HCT116 (cell line): ENCODE measurements at places on chromosomes 16 and 17. TPM values are rescaled to one million over a fixed set of nuclear protein-coding genes. Genes with fewer than 3 reads are reported as not detected.

DNA sequence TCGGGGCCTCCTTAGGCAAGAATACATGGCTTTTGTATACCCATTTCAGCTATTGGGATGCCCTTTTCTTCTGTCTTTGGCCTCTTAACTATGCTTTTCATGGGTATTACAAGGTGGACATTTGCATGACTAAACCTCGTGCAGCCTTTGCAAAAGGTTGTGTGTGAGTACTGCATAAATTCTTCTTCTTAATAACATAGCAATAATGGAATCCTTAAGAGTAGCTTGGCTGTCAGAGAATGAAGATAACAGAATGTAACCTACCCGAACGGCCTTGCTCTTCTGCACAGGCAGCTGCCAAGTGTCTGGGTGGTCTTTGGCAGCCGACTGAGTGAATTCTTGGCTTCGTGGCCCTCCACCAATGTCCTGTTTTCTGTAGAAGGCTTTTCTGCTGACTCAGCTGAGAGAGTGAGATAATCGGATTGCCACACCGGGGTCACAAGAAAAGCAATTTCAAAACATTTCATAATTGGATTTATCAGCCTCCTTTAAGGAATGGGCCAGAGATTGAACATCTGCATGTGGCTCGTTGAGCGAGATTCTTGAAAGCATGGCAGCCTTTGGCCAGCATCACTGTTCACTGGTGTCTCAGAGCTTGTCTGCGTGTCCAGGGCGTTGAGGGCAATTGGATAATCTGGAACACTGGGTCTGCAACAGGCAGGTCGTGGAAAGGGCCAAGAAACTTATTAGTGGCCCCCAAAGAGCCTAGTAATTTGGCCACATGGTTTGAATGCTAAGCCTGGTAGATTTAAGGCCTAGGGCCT is 13.4 kb downstream of the IRF8 start:
- no peak overlapping the region for H3K4me3 ChIP-seq
- H3K27ac ChIP-seq: no peak overlapping the region
- peaks cover 18% of the 10 kb centered on the region; the same call in 1 of the 2 replicates for H3K27me3 ChIP-seq
- no peaks in the 10 kb centered on the region for H3K4me1 ChIP-seq
- no peak for DNase-seq

DNA sequence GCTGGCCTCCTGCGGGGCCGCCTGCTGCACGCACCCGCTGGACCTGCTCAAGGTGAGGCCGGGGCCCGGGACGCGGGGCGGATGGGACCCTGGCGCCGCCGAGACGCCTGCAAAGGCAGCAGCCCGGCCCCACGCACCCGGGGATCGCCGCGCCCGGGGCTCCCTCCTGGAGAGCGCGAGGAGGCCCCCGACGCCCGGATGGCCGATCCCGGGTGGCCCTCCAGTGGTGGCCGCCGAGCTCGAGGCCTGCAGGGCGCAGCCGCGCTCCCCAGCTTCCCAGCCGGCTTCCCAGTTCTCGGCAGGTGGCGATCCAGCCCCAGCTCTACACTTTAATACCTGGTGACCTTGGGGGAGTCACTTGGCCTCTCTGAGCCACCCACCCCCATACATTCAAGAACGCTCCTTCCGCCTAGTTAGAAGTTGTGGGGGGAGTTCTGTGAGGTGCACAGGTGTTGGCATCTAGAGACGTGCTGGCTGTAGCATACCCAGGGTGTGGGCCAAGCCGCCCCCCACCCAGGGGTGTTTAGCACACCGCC is 452 bp downstream of the SLC25A10 start:
- peaks cover 10% of the 10 kb centered on the region; the same call in 1 of the 2 replicates for H3K36me3 ChIP-seq
- H3K4me1 ChIP-seq: peaks cover 48% of the 10 kb centered on the region
- DNase-seq: no peak
- peak overlapping the region; percentile 96 for H3K4me3 ChIP-seq

- H3K27me3 ChIP-seq: peaks cover 7% of the 10 kb centered on the region; the same call in 1 of the 2 replicates
- H3K4me3 ChIP-seq: no peak overlapping the region
- no peaks in the 10 kb centered on the region for H3K36me3 ChIP-seq
- no peak for DNase-seq
Measured at GRCh38 chr17:74698069-74698468, 14.7 kb downstream of the CD300LF start.

DNA sequence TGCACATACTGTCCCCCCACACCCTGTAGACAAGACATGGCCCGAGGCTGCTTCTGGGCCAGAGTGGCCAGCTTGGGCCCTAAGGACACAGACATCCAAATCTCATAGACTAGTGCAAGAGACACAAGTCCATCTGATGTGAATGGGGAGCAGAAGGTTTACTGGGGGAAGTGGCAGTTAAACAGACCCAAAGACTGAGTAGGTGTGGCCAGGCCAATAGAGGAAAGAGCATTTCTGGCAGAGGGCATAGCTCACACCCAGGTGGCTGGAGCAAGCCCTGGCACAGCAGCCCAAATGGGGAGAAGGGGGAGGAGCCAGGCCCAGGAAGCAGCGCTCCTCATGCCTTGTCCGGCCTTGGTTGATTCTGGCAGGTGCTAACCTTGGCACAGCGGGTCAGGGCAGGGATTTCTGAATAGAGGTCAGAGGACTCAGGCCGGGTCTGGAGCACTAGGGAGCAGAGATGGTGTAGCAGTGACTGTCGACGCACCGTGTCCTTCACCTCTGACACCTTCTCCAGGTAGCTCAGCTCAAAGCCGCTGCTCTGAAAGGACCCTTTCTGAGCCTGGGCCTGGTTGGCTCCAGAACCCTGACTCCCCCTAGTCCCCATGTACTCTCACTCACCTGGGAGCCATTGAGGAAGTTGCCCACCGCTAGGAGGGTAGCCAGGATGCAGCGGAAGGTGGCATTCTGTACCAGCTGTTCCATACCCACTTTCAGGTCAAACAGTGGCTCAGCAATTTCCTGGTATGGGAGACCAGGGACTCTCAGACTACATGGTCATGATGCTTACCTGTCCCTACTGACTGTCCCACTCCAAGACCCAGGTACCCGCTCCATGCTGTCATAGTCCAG is 4.1 kb downstream of the TMEM208 start:
- H3K4me1 ChIP-seq: peaks cover 18% of the 10 kb centered on the region
- DNase-seq: no peak
- H3K27ac ChIP-seq: no peak overlapping the region
- no peak overlapping the region for H3K4me3 ChIP-seq

GRCh38 chr17:74637926-74638325 is 14.4 kb upstream of the CD300E start:
- DNase-seq: no peak
- no peaks in the 10 kb centered on the region for H3K36me3 ChIP-seq
- H3K27ac ChIP-seq: no peak overlapping the region
- H3K4me3 ChIP-seq: no peak overlapping the region
- H3K27me3 ChIP-seq: peaks cover 48% of the 10 kb centered on the region

DNA sequence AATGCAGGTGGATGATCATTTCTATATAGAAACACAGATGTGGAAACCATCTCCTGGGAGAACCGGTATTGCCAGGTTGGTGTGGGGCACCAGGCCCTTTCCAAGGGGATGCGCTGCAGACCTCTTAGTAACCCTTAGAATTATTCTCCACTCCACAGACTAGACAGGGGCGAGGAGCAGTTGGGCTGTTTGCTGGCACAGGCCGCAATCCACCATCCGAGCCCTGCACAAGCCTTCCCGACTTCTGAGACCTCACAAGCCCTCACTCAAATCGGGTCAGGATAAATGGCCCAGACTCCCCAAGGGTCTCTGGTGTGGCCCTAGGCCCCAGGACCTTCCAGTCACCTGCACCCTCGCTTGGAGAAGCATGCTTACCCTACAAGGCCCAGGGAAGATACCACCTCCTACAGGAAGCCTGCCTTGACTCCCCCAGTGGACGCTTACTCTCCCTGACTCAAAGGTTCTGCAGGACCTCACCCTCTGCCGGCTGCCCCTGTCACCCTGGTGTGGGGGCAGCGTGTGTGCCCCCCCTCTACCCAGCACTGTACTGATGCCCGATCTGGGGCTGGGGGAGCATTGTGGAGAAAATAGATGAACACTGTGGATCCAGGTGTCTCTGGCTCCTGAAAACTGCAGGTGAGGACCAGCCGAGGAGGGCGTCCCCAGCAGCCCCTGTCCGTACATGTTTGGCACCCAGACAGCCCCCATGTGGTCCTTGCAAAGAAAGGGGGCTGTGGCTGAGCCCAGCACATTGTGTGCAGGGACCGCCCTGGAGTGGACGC is 49.8 kb upstream of the ACSF3 start:
- no peak for DNase-seq
- H3K36me3 ChIP-seq: no peaks in the 10 kb centered on the region
- peaks cover 15% of the 10 kb centered on the region; the same call in 1 of the 2 replicates for H3K27me3 ChIP-seq
- no peak overlapping the region for H3K4me3 ChIP-seq
- H3K27ac ChIP-seq: no peak overlapping the region
- no peaks in the 10 kb centered on the region for H3K4me1 ChIP-seq

- no peaks in the 10 kb centered on the region for H3K36me3 ChIP-seq
- H3K27ac ChIP-seq: no peak overlapping the region
- no peak overlapping the region for H3K4me3 ChIP-seq
- H3K27me3 ChIP-seq: no peaks in the 10 kb centered on the region
Measured at GRCh38 chr17:61458421-61459141, 6.4 kb downstream of the TBX4 start.

DNA sequence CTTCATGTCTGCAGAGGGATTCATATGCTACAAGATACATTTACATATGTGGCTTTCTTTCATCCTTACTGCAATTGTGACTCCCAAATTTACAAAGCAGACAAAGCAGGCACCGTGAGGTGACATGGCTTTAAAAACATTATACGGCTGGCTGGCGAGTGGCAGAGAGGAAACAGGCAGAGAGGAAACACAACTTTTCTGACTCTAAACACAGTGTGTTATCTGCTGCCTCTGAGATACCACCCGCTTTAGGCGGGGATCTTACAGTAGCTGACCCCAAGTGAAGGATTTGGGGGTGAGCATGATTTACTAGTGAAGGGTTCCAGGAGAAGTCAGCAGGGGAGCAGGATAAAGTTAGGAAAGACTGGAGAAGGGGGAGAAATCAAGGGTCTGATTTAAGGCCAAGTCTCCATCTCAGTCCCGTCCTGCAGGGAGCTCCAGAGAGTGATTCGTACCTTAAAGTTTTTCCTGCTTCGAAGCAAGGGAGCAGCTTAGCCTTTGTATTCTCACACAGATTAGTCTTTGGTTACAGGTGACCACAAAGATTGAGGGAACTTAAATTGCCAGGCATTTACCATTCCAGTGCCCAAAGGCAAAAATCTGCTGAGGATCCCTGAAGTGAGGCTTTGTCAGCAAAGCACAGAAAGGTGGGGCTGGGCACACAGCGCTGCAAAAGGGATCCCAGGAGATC is 355.0 kb downstream of the GRIN2A start:
- H3K27me3 ChIP-seq: peaks cover 31% of the 10 kb centered on the region
- H3K4me1 ChIP-seq: no peaks in the 10 kb centered on the region
- no peak for DNase-seq
- no peak overlapping the region for H3K27ac ChIP-seq
- H3K36me3 ChIP-seq: no peaks in the 10 kb centered on the region

- H3K4me3 ChIP-seq: no peak overlapping the region
- H3K36me3 ChIP-seq: peaks cover 21% of the 10 kb centered on the region
- peak overlapping the region; percentile 25; the same call in 1 of the 2 replicates for H3K27ac ChIP-seq
- H3K4me1 ChIP-seq: no peaks in the 10 kb centered on the region
- no peak for DNase-seq
- no peaks in the 10 kb centered on the region for H3K27me3 ChIP-seq
Measured at GRCh38 chr16:2244301-2244700, 7.1 kb downstream of the ECI1 start.

- no peaks in the 10 kb centered on the region for H3K27me3 ChIP-seq
- H3K36me3 ChIP-seq: no peaks in the 10 kb centered on the region
- H3K27ac ChIP-seq: no peak overlapping the region
- H3K4me1 ChIP-seq: peaks cover 5% of the 10 kb centered on the region; the same call in 1 of the 2 replicates
Measured at GRCh38 chr16:10871157-10871991, 5.6 kb upstream of the CIITA start.

DNA sequence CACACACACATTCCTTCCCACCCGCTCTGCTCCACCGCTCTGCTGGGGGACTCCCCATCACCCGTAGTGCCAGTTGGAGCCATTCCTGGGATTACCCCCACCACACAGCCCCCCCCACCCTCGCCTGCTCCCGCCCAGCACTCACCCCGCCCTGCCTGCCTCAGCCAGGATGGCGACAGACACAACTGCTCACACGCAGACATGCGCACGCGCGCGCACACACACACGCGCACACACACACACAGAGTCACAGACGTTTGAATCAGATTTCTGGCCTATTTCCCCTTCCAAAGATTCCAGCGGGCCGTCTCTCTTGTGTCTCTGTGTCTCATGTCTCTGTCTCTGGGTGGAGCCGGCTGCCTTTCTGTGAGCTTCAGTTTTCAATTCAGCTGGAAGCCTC is 4.4 kb downstream of the CACNA1G start:
- H3K4me3 ChIP-seq: no peak overlapping the region
- H3K4me1 ChIP-seq: peaks cover 2% of the 10 kb centered on the region; the same call in 1 of the 2 replicates
- no peak overlapping the region for H3K27ac ChIP-seq
- no peaks in the 10 kb centered on the region for H3K36me3 ChIP-seq
- no peak for DNase-seq
- no peaks in the 10 kb centered on the region for H3K27me3 ChIP-seq

GRCh38 chr16:2285731-2286191 is 17.8 kb upstream of the RNPS1 start:
- no peak overlapping the region for H3K4me3 ChIP-seq
- no peak overlapping the region for H3K27ac ChIP-seq
- H3K36me3 ChIP-seq: no peaks in the 10 kb centered on the region
- no peak for DNase-seq
- no peaks in the 10 kb centered on the region for H3K27me3 ChIP-seq

GRCh38 chr17:8073627-8074484 is 13.7 kb downstream of the ALOX12B start:
- H3K27me3 ChIP-seq: peaks cover 4% of the 10 kb centered on the region; the same call in 1 of the 2 replicates
- no peak overlapping the region for H3K27ac ChIP-seq
- no peaks in the 10 kb centered on the region for H3K4me1 ChIP-seq
- H3K36me3 ChIP-seq: no peaks in the 10 kb centered on the region
- peak overlapping the region; percentile 1 for H3K4me3 ChIP-seq

DNA sequence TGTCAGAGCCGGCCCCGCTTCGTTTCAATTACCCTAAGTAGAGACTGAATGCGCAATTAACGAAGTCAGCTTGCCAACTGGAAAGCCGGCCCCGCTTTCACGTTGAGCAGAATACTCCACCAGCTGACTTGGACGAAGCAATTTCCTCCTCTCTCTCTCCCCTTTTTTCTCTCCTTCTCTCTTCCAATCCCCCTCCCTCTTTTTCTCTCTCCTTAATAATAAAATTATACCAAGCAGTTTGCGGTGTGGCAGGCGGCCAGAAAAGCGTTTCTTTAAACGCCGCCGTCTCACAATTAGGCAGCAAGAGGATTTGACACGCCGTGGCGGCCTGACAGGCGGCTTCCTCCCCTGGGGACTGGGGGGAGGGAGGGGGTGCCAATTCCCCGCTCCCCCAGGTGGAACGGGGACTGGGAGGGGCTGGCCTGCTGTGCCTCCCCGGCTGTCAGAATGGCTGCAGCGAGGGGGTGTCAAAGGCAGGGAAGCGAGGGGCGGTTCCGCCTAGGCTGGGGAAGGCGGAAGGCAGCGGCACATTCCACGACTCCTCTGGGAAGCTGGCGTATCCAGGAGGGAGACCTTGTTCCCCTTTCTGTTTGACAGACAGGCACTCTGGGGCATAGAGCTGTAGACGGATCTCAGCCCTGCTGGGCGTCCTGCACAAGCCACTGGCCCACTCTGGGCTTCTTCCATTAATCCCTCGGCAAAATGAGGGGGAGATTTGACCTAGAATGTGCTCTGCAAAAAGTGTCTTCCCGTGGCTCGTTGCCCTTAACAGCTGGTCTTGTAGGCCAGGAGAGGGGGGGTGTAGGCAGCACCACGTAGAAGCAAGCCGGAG is 52.7 kb downstream of the SREBF1 start:
- peaks cover 70% of the 10 kb centered on the region for H3K4me1 ChIP-seq
- no peaks in the 10 kb centered on the region for H3K36me3 ChIP-seq

The C1QTNF1 gene
- 4.0 TPM for total RNA-seq

The TPSD1 gene
- not detected for total RNA-seq

The HEXIM1 gene
- total RNA-seq: 58.0 TPM

The WNT9B gene
- not detected for total RNA-seq

The E2F4 gene
- 114 TPM for total RNA-seq

The PRR15L gene
- 0.34 TPM for total RNA-seq

The CPHXL2 gene
- not detected for total RNA-seq
